ENCODE measurements at places on chromosomes 6 and 20. TPM values are rescaled to one million over a fixed set of nuclear protein-coding genes. Genes with fewer than 3 reads are reported as not detected.

Gene ALDH8A1
- 0.04 TPM for total RNA-seq

Gene BPIFB2
- not detected for total RNA-seq

Gene FERMT1
- 276 TPM for total RNA-seq

Gene ARMH2
- total RNA-seq = not detected

Gene EDN1
- 39.6 TPM for total RNA-seq

Gene BPIFA1
- total RNA-seq = not detected

Gene ADGRF5
- total RNA-seq = 0.03 TPM

Gene PRICKLE4
- total RNA-seq = 0.42 TPM

Gene SPTLC3
- 7.8 TPM for total RNA-seq

Gene SRSF12
- total RNA-seq = 0.51 TPM

Gene ESR1
- 1.3 TPM for total RNA-seq

Gene RIMS1
- not detected for total RNA-seq

Gene CLDN20
- not detected for total RNA-seq

Measured in foreskin keratinocyte (primary cell).